GM12878 (cell line): ENCODE measurements at places on chromosomes 16 and 17. TPM values are rescaled to one million over a fixed set of nuclear protein-coding genes. Genes with fewer than 3 reads are reported as not detected.

The PIRT gene
- polyA plus RNA-seq, result not detected in 2 replicates

The SMTNL2 gene
- 0.05 TPM in 1 of 2 replicates, not detected in the other for polyA plus RNA-seq

The CX3CL1 gene
- 0.16 and 0.27 TPM in 2 replicates for polyA plus RNA-seq

The KRTAP4-9 gene
- polyA plus RNA-seq, result not detected in 2 replicates

The C17orf107 gene
- 0.07 and 0.08 TPM in 2 replicates for polyA plus RNA-seq

The ZACN gene
- 8.2 and 8.7 TPM in 2 replicates for polyA plus RNA-seq

The HOXB9 gene
- not detected in 2 replicates for polyA plus RNA-seq

The TTYH2 gene
- 6.5 and 7.5 TPM in 2 replicates for polyA plus RNA-seq

The CCL3 gene
- polyA plus RNA-seq, result 96.5 and 101 TPM in 2 replicates

The WNT3 gene
- polyA plus RNA-seq, result not detected in 2 replicates

The NLRP1 gene
- 8.0 TPM in 2 replicates for polyA plus RNA-seq
